ENCODE measurements at places on chromosomes 2 and 18. TPM values are rescaled to one million over a fixed set of nuclear protein-coding genes. Genes with fewer than 3 reads are reported as not detected.

Gene QPCT
- total RNA-seq: 7.9 TPM

Gene FEV
- not detected for total RNA-seq

Gene ERMN
- not detected for total RNA-seq

Gene CGREF1
- total RNA-seq: 4.1 TPM

Gene GPR17
- total RNA-seq: 0.11 TPM

Gene GTF2A1L
- 24.5 TPM for total RNA-seq

DNA sequence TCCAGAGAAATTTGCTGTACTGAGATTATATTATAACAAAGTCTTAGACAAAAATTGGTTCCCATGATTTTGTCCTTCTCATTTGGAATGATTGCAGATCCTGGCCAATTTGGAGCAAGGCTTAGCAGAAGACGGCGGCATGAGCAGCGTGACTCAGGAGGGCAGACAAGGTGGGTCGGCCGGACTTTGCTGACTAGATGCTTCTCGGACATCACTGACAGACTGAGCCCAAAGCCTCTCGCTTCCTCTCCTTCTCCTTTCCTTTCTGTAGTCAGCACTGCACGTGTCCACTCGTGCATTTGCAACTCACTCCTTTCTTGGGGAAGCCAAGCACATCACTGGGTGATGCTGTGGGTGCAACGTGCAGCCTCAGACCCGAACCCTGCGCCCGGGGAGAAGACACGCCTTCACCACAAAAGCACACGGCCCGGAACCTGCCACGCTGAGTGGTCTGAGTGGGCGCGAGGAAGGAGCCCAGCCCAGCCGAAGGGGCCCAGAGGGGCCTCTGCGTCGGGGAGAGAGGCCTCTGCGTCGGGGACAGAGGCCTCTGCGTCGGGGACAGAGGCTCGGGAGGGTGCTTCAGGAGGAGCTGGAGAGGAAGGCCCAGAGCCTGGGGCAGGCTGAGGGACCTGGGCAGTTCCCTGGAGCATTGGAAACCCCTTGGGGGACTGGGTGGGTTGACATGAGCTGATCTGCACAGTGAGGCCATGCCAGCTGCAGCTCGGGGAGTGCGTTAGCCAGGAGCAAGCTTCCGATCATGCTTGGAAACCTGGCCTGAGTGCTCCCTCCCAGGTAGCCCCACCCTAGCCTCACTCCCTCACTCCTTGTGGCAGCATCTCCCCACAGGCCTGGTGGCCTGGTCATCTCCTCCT lies 61.6 kb downstream of the ADI1 start:
- no peak for DNase-seq

DNA sequence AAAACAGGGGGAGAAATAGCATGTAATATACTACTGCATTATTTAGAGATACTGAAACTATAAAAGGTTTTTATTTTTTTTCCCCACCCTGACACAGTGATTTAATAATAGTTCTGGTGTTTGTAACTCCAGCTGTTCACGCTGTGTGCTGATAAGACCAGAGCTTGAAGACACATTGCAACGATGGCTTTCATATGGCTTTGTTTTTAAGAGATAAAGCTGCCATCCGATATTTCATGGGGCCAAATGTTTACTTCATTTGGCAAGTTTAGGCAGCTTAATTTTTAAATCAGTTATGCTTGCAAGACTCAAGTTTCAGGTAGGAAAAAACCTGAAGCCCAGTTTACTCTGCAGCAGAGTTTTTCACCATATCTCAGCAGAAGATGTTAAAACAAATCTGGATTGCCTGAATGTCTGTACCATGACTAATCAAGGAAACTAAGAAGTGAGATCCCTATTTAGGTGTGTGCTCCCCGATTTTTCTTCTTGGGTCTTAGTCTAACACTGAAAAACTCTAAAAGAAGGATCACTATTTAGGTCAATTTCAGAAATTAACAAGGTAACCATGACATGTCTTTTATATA lies 508.6 kb downstream of the PARD3B start:
- DNase-seq: no peak

DNA sequence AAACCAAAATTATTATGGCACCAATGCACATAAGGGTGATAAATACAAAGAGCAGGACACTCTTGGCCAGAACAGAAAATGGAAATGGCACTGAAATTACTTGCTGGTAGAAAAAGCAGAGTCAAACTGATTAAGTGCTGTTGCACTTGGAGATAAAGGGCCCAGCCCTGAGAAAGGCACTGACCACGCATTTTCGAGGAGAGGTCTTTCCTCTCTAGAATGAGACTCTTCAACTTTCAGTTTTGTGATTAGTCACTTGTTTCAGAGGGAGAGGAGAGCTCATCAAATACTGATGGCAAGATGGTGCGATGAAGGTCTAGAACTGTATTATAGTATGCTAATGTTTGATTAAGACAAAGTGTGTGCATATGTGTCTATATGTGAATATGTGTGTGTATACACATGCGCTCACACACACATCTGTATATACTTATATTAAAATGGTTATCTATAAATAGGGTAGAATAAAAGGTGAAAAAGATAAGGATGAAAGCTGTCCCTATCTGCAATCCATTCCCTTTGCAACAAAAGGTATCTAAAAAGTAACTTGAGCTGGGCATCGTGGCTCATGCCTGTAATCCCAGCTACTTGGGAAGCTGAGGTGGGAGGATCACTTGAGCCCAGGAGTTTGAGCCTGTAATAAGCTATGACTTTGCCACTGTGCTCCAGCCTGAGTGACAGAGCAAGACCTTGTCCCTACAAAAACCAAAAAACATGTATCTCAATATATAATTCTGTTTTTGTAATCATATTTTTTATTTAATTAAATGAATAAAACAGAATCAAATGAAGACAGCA lies 48.8 kb upstream of the ZDBF2 start:
- DNase-seq: no peak

DNA sequence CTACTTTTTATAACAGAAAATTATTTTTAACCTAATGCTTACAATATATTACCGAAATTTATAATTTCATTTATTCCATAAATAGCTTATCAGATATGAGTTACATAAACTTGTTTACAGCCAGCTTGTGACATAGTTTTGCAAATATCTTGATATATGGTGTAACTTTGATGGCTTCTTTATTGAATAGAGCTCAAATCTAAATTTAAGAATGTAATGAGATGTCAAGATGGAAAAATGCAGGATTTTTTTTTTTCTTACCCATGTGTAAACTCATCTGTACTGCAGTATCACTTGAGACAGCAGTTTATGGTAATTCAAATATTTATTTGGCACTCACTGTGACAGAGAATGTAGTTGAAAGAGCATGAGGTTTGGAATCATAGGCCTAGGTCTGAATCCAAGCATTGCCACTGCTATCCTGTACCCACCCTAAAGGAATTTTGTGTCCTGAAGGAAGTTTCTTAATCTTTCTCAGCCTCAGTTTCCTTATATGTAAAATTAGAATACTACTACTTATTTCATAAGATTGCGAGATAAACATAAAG lies 3.8 kb downstream of the CREB1 start:
- DNase-seq: no peak

- no peak for DNase-seq
These were observed 6.3 kb downstream of the GULP1 start for GRCh38 chr2:188297978-188298377.

GRCh38 chr2:42029171-42029570 lies 18.6 kb upstream of the PKDCC start:
- DNase-seq: no peak

DNA sequence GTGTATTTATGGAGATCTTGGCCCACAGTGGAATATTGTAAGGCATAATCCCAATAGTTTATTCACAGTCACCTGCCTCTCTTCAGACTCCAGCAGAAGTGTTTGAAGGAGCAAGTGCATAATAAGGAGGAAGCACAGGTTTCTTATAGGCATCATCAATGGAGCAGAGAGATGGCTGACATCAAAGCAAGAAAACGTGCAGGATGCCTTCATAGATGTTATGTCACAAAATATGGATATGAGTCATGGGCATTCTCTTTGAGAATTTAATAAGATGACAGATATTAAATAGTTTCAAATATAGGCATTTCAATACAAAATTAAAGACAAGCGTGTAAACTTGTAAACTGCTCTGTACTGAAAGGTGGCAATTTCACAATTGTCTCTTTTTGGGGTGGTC lies 4.0 kb upstream of the RND3 start:
- DNase-seq: no peak

DNA sequence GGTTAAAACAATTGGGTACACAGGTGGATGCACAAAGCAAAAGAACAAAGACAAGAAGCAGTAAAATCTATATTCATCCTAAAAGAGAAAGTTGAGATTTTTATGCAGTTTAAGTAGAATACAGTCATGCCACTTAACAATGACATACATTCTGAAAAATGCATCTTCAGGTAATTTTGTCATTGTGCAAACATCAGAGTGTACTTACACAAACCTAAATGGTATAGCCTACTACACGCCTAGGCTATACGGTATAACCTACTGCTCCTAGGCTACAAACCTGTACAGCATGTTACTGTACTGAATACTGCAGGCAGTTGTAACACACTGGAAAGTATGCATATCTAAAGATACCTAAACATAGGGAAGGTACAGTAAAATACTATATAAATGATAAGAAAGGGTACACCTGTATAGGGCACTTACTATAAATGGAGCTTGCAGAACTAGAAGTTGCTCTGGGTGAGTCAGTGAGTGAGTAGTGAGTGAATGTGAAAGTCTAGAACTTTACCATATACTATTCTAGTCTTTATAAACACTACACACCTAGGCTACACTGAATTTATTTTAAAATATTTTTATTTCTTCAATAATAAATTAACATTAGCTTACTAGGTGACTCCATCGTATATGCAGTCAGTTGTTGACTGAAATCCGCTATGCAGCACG lies 132.9 kb downstream of the BARD1 start:
- no peak for DNase-seq

GRCh38 chr2:60738679-60739078 lies 17.4 kb upstream of the PAPOLG start:
- no peak for DNase-seq

- no peak for DNase-seq
These were observed 594.0 kb downstream of the ERBB4 start for GRCh38 chr2:211944572-211944971.

DNA sequence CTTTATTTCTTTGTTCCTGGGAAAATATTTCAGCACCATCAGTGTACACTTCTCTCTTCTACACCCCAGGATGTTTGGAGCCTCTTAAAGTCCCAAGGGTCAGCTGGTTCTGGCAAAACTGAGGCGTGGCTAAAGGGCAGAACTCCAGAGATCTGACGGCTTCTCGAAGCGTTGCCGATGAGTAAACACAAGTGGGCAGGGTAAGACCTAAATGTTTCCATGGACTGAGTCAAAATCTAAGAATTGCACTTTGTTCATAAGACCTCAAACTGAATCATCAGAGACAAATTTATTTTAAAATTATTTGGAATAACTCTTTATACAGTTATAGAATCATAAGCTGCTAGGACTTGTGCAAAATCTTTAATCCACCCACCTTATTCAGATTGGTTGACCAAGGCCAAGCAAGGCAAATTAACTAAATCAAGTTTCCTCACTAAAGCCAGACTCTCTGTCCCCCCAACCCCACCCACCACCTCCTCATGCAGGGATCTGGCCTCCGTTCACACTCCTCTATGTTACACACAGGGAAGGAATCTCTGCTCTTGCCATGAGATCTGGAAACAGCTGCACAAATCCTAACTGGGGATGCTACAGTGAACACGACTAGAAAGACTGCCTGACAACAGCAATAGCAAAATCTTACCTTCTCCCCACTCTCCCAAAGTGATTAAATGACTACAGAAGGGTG lies 342.6 kb upstream of the KLHL29 start:
- DNase-seq: no peak

DNA sequence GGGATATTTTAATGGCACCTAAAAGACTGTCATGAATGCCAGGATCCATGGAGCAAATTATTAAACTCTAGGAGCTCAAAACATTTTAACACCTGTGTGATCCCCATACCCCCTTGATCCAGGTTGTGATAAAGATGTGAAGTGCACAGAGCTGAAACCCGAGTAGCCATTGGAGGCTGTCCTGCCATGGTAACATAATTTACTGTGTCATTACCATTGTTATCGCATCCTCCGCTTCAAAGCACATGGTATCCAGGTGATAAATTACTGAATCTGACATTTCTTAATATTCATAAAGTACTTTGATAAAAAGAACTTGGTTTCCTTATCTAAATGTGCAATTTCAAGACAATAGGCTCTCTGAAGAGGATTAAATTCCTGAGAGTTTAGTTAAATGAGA lies 109.3 kb downstream of the CHST9 start:
- DNase-seq: no peak

DNA sequence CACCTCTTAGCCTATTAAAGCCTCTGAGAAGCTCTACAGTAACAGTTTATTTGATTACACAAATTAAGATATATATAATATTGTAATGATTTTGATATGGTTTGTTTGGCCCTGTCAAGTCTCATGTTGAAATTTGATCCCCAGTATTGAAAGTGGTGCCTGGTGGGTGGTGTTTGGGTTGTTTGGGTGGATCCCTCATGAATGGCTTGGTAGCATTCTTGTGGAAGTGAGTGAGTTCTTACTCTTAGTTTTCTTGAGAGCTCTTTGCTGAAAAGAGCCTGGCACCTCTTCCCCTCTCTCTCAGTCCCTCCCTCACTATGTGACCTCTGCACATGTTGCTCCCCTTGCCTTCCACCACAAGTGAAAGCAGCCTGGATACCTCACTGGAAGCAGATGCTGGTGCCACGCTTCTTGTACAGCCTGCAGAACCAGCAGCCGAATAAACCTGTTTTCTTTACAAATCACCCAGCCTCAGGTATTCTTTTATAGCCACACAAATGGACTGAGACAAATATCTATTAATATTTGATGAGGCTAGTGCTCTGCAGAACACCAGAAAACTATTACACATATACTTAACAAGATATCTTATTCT lies 52.8 kb downstream of the SLC4A10 start:
- no peak for DNase-seq

DNA sequence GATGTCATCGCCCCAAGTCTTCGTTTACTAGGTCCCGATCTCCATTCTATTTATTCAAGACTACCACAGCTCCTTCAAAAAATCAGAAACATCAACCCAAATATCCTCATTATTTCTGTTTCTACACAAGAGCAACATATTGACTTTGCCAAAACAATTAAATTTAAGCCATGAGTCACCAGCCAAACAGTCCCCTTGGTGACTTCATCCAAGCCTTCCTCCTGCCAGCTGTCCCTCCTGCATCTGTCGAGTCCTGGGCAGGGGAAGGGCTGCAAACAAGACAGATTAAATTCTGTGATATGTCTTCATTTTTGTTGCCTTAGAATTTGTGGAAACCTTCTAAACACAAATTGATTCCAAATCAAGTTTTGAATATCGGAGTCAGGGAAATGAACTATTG lies 110.3 kb downstream of the SP3 start:
- DNase-seq: no peak

- no peak for DNase-seq
These were observed 600.0 kb downstream of the SLC4A3 start for GRCh38 chr2:220227266-220227920.

GRCh38 chr18:75962036-75962572 lies 532.9 kb downstream of the ZNF516 start:
- no peak for DNase-seq

DNA sequence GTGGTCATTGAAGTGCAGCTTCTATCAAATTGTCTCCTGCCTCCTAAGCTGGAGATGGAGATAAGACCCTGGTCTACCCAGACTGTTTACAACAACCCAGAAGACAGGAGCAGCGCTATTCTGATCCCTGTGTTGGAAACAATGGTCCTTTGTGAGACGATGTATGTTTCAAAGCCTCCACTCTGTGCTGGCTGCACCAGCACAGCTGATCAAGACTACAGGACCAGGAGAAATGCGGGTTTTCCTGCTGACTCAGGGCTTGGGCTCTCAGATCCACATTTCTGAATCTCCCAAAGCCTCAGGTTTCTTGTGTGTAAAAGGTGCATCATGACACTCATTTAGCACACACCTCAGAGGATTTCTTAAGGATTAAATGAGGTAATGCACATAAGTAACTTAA lies 92.0 kb downstream of the POU3F3 start:
- DNase-seq: no peak

GRCh38 chr2:223114917-223115316 lies 62.9 kb downstream of the KCNE4 start:
- no peak for DNase-seq

Data from urinary bladder (tissue), 4 donors.